ENCODE measurements at places on chromosomes 5 and 9. TPM values are rescaled to one million over a fixed set of nuclear protein-coding genes. Genes with fewer than 3 reads are reported as not detected.

DNA sequence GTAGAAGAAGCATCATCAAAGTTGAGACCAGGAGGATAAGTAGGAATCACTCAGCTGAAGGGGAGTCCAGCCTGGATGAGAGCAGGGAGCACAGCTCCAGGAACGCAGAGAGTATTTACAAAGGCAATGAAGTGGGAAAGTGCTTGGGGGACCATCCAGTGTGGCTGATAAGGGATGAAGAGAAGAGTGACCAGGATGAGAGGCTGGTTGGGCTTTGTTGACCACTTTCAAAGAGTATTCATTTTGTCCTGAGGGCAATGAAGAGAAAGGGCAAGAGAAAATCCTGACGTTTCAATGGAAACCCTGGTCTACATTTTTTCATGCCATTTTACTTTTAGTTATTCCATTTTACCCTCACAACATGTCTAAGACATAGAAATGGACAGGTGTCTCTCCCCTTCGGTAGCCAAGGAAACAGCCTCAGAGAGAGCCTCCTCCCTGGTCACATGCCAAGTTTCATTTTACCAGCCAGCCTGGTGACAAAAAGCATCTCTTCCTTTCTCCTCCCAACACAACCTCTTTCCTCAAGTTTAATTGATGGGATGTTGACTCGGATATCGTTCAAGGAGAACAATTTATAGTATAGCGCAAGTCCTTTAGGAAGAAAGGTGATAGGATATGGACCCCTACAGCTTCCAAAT lies 492.7 kb upstream of the CLINT1 start:
- no peak for DNase-seq

- peak; percentile 89 for DNase-seq
Measured at GRCh38 chr9:133563291-133563796, 28.8 kb downstream of the ADAMTSL2 start.

GRCh38 chr5:66273121-66273520 lies 129.0 kb downstream of the SREK1 start:
- no peak for DNase-seq

- no peak for DNase-seq
Measured at GRCh38 chr5:67199859-67200258, 3.3 kb upstream of the CD180 start.

Gene OR1Q1
- not detected for total RNA-seq

Gene CPEB4
- total RNA-seq = 51.9 TPM

Measured in posterior vena cava (tissue), 2 donors.